ENCODE measurements at places on chromosomes 2 and 18.

DNA sequence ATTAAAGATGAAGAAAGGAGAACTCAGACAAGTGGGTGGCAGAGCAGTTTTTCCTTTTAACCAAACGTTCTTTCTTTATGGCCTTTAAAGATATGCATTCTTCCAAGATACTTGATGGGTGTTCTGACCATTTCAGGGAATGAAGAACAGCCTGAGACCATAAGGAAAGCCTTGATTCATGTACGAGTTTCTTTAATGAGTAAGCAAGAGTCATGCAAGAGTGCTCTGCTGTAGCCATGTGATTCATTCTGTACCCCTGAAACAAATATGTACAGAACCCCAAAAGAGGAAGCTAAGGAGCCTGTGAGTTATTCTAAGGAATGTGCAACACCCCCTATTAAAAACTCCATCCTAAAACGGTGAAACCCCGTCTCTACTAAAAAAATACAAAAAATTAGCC is 372.8 kb downstream of the MTX2 start:
- peak; percentile 56 for DNase-seq

GRCh38 chr2:208274748-208275147 is 8.7 kb downstream of the PIKFYVE start:
- DNase-seq: no peak

DNA sequence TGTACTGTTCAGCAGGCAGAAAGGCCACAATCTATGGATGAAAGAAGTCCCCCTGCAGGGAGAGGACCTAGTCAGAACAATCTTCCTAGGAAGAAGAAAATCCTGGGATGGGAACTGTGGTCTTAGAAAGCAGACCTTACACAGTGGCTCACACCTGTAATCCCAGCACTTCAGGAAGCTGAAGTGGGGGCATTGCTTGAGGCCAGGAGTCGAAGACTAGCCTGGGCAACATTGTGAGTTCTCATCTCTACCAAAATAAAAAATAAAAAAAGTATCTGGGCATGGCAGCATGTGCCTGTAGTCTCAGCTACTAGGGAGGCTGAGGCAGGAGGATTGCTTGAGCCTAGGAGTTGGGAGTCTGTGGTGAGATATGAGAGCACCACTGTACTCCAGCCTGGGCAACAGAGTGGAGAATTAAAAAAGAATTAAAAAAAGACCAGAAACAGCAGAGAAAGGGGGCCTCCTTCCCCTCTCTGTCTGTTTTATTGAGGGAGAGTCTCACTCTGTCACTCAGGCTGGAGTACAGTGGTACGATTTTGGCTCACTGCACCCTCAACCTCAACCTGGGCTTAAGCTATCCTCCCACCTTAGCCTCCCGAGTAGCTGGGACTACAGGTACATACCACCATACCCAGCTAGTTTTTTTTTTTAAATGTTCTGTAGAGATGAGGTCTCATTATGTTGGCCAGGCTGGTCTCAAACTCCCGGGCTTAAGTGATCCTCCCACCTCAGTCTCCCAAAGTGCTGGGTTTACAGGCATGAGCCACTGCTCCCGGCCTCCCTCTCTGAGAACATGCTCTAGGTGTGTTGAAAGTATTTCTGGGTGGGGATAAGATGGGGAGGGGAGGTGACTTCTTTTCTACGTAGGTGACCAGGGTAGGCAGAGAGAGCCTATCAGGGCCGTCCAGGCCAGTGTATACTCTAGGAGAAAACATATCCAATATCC is 7.4 kb downstream of the RHOB start:
- DNase-seq: no peak

DNA sequence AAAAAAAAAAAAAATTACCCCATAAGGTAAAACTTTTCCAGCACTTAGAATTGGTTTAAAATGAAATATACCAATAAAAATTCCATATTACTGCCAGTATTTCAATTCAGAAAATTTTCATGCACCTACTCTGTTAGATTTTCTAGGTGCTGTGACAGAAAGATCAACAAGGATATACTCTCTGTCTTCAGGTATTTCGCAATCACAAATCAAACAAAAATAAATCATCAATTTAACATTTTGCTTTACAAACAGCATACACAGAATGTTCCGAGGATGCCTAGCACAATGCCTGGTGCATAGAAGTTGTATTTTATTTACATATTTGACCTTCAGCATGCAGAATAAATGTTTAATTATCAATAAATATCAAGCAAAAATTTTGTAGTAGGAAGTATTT is 66.5 kb downstream of the RBBP8 start:
- DNase-seq: no peak
